Heart left ventricle (tissue), 16 donors: ENCODE measurements at places on chromosomes 16 and 17. TPM values are rescaled to one million over a fixed set of nuclear protein-coding genes. Genes with fewer than 3 reads are reported as not detected.

DNA sequence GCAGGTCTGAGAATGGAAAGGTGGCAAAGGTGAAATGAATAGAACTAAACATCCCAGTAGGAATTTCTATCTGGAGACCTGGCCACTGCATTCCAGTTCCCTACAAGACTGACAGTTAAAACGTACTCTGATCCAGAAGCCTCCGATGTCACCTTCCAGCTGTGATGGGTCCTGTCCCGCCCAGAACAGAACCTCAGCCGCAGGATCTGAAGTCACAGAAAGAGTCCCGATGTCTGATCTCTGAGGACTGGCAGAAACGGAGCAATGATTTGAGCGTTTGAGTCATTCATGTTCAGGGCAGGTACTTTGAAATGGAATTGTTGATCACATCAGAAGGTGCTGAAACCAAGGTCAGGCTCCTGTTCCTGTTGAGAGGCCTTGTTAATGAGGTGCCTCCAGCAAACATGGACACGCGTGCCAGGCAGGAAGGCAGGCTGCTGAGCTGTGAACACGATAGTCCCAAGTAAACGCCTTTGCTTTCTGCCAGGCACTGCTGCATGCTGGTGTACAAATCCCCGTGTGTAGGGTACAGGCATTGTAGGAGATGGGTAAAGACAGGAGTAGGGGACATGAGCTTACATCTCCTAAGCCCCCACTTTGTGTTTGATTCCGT lies 61.4 kb downstream of the VAT1L start:
- DNase-seq, result no peak

GRCh38 chr16:79850348-79850747 lies 249.8 kb upstream of the MAF start:
- no peak for DNase-seq

- DNase-seq, result peak; percentile 33
Measured at GRCh38 chr16:56298948-56299596, 107.8 kb downstream of the GNAO1 start.

Gene RAB26
- 3.3 TPM for polyA plus RNA-seq

Gene BIRC5
- 0.11 TPM for polyA plus RNA-seq

Gene KRT33A
- not detected for polyA plus RNA-seq

Gene FOXN1
- polyA plus RNA-seq, result not detected

Gene VPS9D1
- 20.2 TPM for polyA plus RNA-seq

DNA sequence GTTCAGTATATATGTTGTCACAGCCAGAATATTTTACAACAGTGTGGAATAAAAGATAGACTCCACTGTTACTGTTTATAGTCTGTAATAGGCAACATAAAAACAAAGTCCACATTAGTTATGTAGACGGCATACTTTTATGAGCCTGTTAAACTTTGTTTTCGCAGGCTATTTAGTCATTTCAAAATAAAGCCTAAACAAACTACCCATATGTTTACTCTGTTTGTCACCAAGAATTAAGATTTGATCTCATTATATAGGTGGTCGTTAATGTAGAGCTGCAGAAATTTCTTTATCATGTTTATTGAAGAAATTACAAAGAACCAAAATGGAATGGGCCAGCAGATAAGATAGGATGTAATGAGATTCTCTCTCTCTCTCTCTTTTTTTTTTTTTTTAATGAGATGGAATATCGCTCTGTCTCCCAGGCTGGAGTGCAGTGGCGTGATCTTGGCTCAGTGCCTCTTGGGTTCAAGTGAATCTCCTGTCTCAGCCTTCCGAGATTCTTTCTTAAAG lies 943.8 kb upstream of the SOX9 start:
- DNase-seq, result no peak

DNA sequence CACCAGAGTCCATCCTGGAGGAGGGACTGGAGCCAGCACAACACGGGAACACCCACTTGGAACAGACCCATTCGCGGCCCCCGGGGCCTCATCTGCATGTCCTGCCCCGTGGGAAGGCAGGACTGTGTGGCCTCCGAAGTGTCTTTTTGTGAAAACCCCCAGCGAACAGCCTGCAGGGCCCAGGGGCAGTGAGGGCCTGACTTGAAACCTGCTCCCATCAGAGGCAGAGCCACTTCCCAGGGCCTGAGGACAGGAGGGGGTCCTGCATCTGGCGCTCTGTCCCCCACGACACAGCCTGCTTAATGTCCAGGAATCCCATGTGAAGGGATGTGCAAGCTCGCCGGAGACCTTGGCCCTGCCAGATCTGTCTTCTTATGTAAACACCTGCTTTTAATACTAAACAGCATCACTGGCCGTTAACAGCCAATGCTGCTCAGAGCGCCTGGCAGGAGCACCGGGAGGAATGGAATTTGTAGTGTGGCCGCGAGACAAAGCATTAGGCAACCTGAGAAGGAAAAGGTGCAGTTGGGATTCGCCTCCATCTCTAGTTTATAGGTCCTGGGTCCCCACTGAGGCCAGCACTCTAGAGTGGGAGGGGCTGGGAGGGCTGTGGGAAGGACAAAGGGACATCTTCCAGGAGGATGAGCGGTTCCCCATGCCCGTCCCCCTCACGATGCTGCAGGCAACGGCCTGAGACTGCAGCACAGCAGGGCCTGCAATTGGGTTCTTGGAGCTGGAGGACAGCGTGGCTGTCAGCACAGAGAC lies 9.6 kb upstream of the EVPL start:
- DNase-seq, result no peak

Gene ACSM2B
- polyA plus RNA-seq, result 0.06 TPM

Gene OR1F1
- polyA plus RNA-seq, result not detected

- no peak for DNase-seq
Measured at GRCh38 chr16:88672776-88673175, 9.9 kb upstream of the MVD start.

DNA sequence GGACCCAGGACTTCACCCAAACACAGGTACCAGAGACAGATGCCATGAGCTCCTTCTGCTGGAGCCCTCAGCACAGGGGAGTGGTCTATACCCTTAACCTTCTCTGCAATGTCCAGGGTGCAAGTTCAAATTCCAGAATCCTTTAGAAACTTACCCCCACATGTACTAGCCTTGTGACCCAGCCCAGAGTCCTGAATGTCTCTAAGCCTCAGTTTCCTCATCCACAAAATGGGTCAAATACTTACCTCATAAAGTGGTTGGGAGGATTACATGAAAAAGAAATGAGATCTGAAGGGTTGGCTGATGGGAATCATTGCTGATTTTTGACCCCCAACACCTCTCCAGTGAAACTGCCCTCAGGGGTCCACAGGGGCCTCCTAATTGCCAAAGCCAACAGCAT lies 21.7 kb downstream of the COTL1 start:
- no peak for DNase-seq

GRCh38 chr16:79599837-79600637 lies 500 bp downstream of the MAF start:
- peak; percentile 79 for DNase-seq

DNA sequence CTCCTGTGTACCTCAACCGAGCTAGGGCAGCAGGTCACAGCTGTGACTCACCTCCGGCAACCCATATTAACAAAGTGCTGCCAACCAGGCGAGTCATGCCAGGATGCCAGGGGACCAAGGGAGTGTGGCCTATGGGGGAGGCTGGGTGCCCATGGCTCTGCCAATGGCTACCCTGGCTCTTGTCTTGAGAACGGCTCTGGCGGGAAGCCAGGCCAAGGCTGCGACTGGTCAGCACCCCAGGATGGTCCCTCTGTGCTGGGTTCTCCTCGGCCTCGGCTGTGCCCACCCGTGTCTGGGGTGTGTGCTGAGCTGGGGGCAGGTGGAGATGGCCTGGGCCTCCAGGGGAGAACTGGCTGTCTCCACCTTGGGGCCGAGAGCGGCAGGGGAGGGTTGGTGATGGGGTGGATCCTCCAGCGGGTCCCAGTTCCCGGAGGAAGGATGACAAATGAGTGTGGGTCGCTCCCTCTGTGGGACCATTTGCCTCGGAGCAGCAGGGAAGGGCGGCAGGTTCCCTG lies 75.8 kb downstream of the MRC2 start:
- DNase-seq, result no peak

- DNase-seq, result no peak
Measured at GRCh38 chr16:54577651-54578128, 291.1 kb upstream of the IRX3 start.

Gene RASL10B
- 12.2 TPM for polyA plus RNA-seq

Gene TPSG1
- not detected for polyA plus RNA-seq

- DNase-seq, result no peak
Measured at GRCh38 chr17:35569405-35569804, 8.8 kb upstream of the SLFN14 start.

- peak; percentile 41 for DNase-seq
Measured at GRCh38 chr16:67719778-67720144, 645 bp upstream of the GFOD2 start.

Gene HAS3
- 0.27 TPM for polyA plus RNA-seq

Gene CMTM3
- 13.5 TPM for polyA plus RNA-seq

Gene RPL26
- polyA plus RNA-seq, result 1,139 TPM

Gene ZNF423
- polyA plus RNA-seq, result 1.8 TPM

Gene GNAO1
- polyA plus RNA-seq, result 1.4 TPM

- DNase-seq, result no peak
Measured at GRCh38 chr17:35735036-35735805, 3.8 kb downstream of the RASL10B start.

Gene KRTAP9-2
- polyA plus RNA-seq, result not detected

Gene CBX8
- 5.1 TPM for polyA plus RNA-seq

DNA sequence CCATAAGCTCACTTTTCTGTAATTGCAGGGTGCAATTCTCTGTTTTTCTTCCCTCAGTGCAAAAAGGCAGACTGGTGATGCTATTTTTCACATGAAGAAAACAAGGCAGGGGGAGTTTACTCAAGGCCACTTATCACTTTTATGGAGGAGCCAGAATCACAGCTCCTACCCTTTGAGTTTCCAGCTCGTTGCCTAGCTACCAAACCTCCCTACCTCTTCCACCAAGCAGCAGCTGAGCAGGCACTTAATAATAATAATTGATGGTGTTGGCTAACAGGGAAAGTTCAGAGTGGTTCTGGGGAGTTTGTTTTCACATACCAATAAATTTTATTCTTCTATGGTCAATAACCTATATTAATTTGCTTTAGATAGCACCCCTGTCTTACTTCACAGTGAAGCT lies 31.9 kb upstream of the MPHOSPH6 start:
- DNase-seq, result no peak

Gene VMO1
- polyA plus RNA-seq, result 1.4 TPM

Gene SLC5A2
- 0.76 TPM for polyA plus RNA-seq

- DNase-seq, result no peak
Measured at GRCh38 chr17:50562242-50563091, 2.0 kb downstream of the CACNA1G start.

Gene PRSS8
- polyA plus RNA-seq, result 0.17 TPM

GRCh38 chr16:23879735-23880373 lies 44.1 kb downstream of the PRKCB start:
- DNase-seq, result no peak

GRCh38 chr16:56102183-56102686 lies 89.1 kb upstream of the GNAO1 start:
- DNase-seq, result peak; percentile 70

Gene LGALS9
- polyA plus RNA-seq, result 25.3 TPM

DNA sequence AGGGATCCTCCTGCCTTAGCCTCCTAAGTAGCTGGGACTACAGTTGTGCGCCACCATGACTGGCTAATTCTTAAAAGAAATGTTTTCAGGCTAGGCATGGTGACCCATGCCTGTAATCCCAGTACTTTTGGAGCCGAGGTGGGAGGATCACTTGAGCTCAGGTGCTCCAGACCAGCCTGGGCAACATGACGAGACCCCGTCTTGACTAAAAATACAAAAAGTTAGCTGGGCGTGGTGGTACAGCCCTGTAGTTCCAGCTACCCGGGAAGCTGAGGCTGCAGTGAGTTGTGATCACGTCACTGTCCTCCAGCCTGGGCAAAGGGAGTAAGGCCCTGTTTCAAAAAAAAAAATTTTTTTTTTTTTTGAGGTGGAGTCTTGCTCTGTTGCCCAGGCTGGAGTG lies 173.1 kb downstream of the SEC14L1 start:
- DNase-seq, result no peak

- DNase-seq, result peak; percentile 89
Measured at GRCh38 chr17:8162233-8162996, at the start of gene VAMP2. TSS of gene VAMP2 (minus strand) at chr17:8162948. CDS start at chr17:8162879, 69 bp downstream.

GRCh38 chr17:45844695-45845375 lies at the start of gene SPPL2C:
TSS of gene SPPL2C (plus strand) at chr17:45844881. CDS start at chr17:45844907, 26 bp downstream.
- DNase-seq, result no peak

DNA sequence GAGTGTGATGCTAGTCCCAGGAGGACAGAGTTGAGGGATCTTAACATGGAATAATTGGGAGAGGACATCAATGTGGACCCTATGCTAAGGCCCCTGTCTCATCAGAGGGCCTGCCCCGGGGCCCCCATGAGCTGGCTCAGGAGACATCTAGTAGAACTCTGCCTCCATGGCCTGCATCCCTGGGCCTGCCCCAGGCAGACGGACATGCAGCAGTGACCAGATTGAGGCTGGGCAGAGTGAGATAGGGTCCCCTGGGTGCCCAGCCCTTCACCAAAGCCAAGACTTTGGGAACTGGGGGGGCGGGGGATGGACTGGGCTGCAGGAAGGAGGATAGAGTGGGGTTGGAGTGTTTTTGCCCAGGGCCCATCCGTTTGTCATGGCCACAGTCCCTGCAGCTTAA lies 115.2 kb downstream of the CCDC182 start:
- DNase-seq, result no peak

GRCh38 chr17:29857823-29858222 lies 72.2 kb downstream of the SSH2 start:
- no peak for DNase-seq

DNA sequence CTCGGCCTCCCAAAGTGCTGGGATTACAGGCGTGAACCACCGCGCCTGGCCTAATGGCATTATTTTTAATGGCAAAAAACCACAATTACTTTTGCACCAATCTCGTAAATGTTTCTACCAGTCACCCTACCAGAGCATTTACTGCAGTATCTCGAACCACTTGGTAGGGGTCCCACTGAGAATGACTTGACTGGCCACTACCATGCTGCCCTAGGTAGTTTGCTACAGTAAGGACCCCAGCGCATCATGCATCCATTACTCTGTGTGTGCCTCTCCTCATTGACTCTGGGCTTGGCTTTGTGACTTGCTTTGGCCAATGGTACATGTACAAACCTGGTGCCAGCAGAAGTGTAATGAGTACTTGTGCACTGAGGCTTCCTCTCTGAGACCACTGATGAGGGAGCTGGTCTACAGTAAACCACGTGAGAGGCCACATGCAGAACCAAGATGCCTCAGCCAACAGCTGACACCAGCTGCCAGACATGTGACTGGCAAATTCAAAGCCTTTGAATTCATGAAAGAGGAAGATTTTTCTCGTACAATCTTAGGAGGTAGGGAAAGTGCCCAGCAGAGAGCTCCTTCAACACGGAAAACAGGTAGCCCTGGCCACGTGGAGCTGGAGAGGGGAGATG lies 421.7 kb upstream of the C16orf82 start:
- DNase-seq, result no peak

DNA sequence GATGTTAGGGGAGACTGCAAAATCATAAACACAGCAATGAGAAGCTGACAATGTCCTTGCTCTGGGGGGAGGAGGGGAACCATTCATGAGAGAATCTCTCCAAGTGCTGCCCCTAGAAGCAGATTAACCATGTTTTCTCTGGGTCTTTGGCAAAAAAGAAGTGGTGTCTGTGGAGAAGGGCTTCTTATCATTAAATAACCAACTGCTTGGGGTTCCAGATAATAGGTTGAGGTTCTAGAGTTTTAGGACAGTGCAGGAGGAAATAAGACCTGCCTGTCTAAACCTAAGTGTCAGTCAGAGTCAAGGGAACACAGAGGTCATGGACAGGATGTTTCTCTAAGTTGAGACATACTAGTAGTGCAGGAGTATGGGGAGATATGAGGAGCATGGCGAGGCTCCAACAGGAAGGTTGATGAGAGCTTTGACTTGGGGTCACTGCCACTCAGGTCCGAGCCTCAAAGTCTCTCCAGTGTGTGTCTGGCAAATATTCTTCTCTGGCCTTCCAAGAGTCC lies 5.1 kb upstream of the ANKS4B start:
- DNase-seq, result no peak

GRCh38 chr16:19843371-19843770 lies 41.3 kb downstream of the GPRC5B start:
- DNase-seq, result no peak
